ENCODE measurements at places on chromosomes 3 and 15.

- DNase-seq = no peak
These were observed 101.2 kb upstream of the ETV5 start for GRCh38 chr3:186209810-186210752.

GRCh38 chr3:128275316-128276145, 122.2 kb downstream of the EEFSEC start:
- DNase-seq = no peak

- no peak for DNase-seq
These were observed 5.9 kb downstream of the ZSCAN2 start for GRCh38 chr15:84606653-84607120.

DNA sequence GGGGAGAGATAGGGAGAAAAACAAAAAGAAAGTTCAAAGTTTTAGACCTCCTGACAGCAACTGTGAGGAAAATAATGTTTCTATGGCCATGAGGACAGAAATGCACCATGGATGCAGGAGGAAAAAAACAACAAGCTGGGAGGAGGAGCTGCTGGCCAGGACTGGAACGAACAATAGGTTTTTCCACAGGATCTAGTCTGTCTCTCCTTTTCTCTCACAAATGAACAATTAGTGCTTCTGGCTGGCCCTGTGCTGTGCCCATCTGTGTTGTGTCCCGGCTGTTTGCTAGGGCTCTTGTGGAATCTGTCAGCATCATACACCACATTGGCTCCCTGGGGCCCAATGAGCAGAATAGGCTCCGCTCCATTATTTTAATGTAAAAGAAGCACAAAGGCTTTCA, 15.2 kb downstream of the GK5 start:
- DNase-seq = no peak

DNA sequence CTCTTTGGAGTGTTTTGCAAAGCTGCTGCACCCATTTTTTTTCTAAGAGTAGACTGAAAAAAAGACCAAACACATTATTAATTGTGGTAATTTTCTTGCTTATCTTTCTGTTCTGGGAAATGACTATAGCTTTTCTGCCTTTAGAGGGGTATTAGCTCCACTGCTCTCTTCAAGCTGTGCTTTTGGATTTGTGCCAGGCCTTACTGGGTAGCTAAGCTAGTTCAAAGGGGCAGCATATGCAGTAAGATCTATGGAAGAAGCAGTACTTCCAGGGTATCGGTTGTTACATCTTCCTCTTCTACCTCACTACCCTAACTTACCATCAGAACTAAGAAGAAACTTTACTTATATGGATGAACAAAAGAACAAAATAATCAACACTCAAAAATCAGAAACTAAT, 28.7 kb upstream of the ARIH1 start:
- DNase-seq = no peak

DNA sequence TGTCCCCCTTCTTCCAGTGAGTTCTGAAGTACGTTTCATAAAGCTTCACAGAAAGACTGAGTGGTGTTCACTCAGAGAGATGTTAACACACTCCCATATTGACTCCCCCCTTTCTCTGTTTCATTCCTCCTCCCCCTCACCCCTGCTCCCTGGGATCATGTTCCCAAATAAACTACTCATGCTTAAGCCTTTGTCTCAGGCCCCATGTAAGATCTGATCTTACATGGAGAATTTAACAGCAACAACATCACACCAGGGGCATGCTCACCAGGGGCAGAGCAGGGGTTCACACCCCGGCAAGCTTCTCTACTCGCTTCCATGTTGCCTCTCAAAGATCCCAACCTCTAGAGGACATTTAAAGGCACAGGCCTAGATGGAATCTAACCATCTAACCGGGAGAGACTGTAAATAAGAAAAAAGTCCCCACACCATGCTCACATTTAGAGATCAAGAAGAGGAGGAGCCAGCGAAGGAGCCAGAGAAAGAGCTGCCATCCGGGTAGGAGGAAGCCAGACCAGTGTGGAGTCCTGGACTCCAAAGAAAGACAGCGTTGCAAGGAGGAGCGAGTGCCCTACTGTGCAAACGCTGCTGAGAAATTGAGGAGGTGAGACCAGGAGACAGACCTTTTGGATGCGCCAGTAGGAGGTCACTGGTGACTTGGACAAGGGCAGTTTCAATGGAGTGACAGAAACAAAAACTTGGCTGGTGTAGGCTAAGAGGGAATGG, 21.4 kb upstream of the SRP14 start:
- DNase-seq = no peak

- DNase-seq = no peak
These were observed 184.3 kb downstream of the P3H2 start for GRCh38 chr3:189936201-189936945.

DNA sequence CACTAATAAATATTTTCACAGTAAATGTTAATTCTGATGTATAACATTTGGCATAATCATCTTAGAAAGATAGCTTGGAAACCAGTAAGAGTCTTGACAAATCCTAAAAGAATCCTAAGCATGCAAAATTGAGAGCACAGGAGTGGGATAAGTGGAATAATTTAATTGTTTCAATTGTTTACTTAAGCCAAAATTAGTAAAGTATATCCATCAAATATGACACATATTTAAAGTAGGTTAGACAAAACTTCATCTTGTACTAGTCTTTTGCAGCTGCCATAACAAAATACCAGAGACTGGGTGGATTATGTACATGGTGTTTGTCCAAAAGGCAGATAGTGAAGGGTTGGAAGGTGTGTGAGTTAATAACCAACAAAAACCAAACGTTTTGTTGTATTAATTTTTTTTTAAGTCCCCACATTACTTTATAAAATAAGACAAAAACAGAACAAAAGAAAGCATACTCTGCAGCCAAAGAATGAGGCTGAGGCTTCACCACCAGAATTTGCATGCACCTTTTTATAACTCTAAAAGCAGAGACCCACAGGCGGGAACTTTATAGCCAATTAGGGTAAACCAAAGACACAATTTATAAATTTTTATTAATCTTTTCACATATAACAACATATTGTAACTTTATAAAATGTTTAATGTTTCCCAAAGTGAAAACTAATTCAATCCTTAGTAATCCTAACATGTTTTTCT, 41.9 kb upstream of the CD200R1L start:
- no peak for DNase-seq

- DNase-seq = no peak
These were observed 1.3 kb downstream of the ATP13A3 start for GRCh38 chr3:194485468-194485880.

- no peak for DNase-seq
These were observed 49.3 kb downstream of the CHST2 start for GRCh38 chr3:143168855-143169192.

- no peak for DNase-seq
These were observed 674.5 kb upstream of the NECTIN3 start for GRCh38 chr3:110397115-110397514.

- DNase-seq = no peak
These were observed 196.4 kb upstream of the LPP start for GRCh38 chr3:187957582-187957981.

- DNase-seq = peak; percentile 12
These were observed 30.2 kb downstream of the KCNAB1 start for GRCh38 chr3:156150434-156151066.

- no peak for DNase-seq
These were observed 79.2 kb downstream of the EFL1 start for GRCh38 chr15:82183121-82184031.

- DNase-seq = no peak
These were observed 2.9 kb downstream of the USP50 start for GRCh38 chr15:50543556-50543955.

GRCh38 chr3:174776123-174776522, 83.0 kb upstream of the NAALADL2 start:
- DNase-seq = no peak

- DNase-seq = no peak
These were observed 123.2 kb downstream of the IGF1R start for GRCh38 chr15:98771541-98771940.

GRCh38 chr3:16810593-16811367, 74.0 kb upstream of the PLCL2 start:
- no peak for DNase-seq

GRCh38 chr3:152083135-152083534, 185.6 kb upstream of the MBNL1 start:
- no peak for DNase-seq

- no peak for DNase-seq
These were observed 52.3 kb upstream of the CHRNA7 start for GRCh38 chr15:31977812-31978661.

DNA sequence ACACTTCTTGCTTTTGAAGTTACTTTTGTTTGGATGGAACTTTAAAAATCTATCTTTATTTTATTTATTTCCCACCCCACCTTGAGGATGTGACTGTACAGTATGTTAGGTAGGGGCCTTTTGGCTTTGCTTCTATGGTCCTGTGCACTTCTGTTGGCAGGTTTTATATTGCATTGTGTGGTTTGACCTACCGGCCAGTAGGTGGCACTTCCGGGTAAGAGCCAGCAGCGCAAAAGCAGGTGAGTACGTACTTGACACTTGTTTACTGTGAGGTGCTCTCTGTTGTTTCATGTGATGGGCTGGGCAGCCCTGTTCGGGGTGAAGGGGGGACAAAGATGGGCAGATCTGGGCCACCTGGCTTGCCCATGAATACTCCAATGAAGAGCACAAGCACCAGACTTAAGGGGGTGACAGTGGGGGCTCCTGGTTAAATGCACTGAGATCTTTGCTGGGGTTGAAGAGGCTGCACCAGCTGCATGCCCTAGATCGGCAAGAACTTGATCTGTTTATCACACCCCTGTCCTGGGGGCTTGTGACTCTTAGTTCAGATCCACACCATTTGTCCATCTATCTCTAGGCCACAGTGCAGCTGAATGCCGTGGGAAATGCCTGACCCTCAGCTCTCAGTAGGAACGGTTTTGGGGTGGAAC, 131.6 kb downstream of the NLGN1 start:
- DNase-seq = peak; percentile 5

- DNase-seq = no peak
These were observed 2.0 kb downstream of the RSRC1 start for GRCh38 chr3:158111861-158112260.

- DNase-seq = no peak
These were observed 61.6 kb downstream of the DIPK2A start for GRCh38 chr3:144033240-144033589.

DNA sequence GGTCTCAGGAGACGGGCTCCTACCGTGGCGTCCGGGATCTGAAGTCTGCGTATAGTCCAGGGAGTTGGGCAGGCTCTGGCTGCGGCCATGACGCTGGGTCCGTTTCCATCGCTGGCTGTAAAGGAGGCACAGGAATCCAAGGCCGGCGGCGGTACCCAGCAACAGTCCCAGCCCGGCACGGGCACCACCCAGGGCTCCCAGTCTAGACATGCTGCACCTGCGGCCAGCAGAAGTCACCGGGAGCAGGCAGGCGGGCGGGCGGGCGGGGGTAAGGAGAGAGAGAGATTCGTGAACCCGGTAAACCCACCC, 526 bp downstream of the RMDN3 start:
- DNase-seq = no peak

DNA sequence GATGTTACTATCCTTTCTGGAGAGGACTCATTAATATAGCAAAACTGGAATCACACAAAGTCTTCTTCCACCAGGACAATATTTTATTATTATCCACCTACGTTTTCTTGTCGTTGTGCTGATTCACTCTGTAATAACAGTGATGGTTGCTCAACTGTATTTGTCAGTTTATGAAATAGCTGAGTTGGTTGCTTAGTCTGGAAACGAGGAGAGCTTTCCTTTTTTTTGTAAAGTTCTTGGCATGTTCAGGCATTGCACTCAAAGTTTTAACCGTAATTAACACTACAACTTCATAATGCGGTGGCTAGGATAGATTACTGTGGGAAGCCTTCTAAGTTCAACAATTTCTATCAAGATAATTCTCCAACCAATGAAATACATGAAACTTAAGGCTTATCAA, 131.2 kb downstream of the RAP2B start:
- DNase-seq = no peak

DNA sequence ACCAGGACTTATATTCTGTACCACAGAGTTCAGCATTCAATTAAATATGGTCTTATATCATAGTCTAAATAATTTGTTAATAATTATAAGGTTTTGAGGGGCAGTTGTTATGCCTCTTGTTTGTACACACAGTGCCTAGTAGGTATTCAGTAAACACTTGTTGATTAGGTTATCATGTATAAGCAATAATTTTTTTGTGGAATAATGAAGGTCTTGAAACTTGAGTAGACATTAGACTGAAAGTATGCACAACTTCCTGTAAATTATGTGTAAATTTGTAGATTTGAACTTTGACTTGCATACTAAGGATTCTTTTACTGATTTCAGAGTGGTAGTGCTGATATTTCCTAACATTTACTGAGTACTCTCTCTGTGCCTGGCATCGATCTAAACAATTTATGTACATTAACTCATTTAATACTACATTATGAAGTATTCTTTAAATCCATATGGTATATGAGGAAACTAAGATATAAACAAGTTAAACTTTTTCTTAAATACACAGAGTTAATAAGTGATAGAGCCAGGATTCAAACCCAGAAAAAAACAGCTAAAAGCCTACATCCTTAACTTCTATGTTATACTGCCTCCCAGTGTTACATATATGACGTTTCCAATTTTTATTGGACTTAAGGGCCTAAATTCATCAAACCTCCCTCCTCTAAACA, 65.1 kb downstream of the GLCE start:
- DNase-seq = no peak

DNA sequence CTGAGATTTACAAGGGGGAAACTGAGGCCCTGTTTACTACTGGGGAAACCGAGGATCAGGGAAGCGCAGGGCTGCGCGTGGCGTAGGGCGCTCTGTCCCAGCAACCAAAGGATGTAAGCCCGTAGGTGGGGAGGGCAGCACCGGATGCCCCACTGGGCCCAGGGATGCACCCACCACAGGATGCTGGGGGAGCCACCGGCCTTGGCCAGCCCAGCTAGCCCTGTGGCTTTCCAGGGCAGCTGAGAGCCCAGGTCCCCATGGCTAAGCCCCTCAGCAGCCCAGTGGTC, 33.4 kb downstream of the RPN1 start:
- DNase-seq = no peak

DNA sequence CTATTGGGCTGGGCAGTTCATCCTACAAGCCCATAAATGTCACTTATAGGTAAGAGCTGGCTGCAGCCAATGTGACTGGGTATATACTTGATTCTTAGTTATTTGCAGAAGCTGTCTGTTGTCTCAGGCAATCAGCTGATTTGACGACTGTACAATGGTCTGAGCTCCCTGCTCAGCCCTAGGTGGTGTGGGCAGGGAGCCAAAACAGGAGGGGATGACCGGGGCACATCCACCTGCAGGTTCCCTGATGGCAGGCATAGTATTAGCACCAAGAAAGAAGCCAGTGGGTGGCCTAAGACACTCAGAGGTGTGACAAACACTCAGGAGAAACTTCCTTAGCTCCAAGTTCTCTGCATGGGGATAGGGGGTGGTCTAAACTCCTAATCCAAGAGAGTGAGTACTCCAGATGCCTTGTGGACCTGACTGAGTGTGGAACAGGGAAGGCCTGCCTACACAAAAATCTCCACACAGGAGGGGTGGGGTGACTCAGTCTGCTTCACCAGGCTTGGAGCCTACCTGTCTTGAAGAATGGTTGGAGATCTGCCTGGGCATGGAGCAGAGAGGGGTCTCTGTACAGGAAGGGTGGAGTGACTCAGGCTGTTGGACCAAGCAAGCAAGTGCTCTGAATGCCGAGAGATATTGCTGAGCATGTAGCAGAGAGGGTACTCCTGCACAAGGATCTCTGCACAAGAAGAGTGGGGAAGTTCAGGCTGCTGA, 690.4 kb upstream of the NAALADL2 start:
- DNase-seq = no peak
